Left lung (tissue), 14 donors: ENCODE measurements at places on chromosomes 5 and 9. TPM values are rescaled to one million over a fixed set of nuclear protein-coding genes. Genes with fewer than 3 reads are reported as not detected.

Gene ARSI
- 6.6 TPM for total RNA-seq

Gene TNFSF8
- total RNA-seq: 2.1 TPM

Gene NAIP
- 18.7 TPM for total RNA-seq

Gene IZUMO3
- total RNA-seq: not detected

Gene GABBR2
- total RNA-seq: 0.41 TPM

Gene FAM169A
- total RNA-seq: 0.81 TPM

Gene DAB2
- total RNA-seq: 162 TPM

Gene LCN1
- total RNA-seq: not detected

Gene LURAP1L
- total RNA-seq: 37.7 TPM

Gene FAF2
- 39.1 TPM for total RNA-seq

Gene CCDC183
- 0.44 TPM for total RNA-seq

DNA sequence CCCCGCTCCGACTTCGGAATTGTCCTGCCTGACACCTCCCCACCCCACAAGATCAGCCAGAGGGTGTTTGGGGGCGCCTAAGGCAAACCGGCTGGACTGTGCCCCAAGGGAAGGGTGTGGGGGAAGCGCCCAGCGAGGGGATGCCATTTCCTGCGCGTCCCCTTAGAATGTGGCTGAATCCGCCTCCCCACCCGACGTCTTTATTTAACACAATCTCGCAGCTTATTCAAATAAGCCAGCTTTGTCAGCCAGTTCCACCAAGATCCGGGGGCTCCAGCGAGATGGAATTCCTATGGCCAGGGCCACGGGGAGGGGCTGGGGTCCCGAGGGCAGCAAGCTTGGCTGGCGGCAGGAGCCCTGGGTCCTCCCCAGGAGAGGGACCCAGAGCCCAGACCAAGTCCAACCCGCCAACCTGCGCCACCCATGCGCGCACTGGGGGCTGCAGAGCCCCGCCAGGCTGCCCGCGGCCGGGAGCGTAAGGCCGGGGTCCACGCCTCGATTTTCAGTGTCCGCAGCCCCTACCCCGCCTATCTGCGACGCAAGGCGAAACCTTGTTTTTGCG is 7.4 kb downstream of the IRX4 start:
- H3K36me3 ChIP-seq: no peaks in the 10 kb centered on the region
- no peak overlapping the region for H3K4me3 ChIP-seq
- peaks cover 9% of the 10 kb centered on the region for H3K4me1 ChIP-seq
- H3K27ac ChIP-seq: no peak overlapping the region
- DNase-seq: no peak
- peaks cover 68% of the 10 kb centered on the region for H3K27me3 ChIP-seq

DNA sequence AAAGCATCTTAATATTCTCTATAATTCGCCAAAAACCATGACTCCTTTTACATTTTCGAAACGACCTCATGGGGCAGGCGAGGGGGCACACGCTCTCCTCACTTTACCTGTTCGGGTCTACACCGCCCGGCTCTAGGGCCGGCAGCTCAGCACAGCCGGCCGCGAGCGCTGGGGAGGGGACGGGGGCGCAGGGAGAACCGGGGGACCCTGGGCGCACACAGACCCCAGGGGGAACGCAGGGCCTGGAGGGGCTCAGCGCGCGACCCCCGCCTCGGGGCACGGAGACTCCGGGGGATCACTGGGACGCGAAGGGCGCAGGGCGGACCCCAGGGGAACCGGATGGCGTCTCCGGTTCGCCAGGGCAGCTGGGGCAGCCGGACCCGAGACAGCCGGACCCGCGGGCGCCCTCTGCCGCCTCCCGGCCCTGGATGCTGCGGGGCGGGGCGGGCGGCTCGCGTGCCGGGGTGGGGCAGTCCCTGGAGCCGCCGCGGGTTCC is at the start of gene AHRR:
TSS of gene AHRR (plus strand) at position 485 of the 496 bp plus-strand sequence. CDS start 22,189 bp downstream, outside the sequence.
- H3K4me3 ChIP-seq: peak within 1 kb of the TSS; percentile 56
- peak; percentile 88 for DNase-seq
- H3K4me1 ChIP-seq: peaks cover 15% of the 10 kb centered on the region
- H3K27me3 ChIP-seq: peaks cover 52% of the 10 kb centered on the region
- peaks cover 10% of the 10 kb centered on the region for H3K36me3 ChIP-seq

DNA sequence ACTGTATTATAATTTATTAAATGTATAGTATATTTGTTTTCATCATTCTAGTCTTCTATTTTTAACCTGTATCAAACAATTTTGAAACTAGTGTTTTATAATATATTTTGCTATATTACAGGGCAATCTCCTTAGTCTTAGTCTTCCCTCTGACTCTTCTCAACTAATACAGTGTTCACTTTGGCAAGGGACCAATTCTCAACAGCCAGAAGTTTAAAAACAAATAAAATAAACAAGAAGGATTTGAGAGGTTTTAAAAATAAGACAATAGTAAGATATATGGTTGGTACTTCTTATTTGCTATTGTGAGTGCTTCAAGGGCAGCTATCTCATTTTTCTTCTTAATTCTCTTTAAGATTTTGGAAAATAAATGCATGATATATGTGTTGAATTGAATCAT is 167.2 kb downstream of the RAB3C start:
- no peaks in the 10 kb centered on the region for H3K36me3 ChIP-seq
- DNase-seq: no peak
- H3K4me3 ChIP-seq: no peak overlapping the region
- H3K27me3 ChIP-seq: no peaks in the 10 kb centered on the region

DNA sequence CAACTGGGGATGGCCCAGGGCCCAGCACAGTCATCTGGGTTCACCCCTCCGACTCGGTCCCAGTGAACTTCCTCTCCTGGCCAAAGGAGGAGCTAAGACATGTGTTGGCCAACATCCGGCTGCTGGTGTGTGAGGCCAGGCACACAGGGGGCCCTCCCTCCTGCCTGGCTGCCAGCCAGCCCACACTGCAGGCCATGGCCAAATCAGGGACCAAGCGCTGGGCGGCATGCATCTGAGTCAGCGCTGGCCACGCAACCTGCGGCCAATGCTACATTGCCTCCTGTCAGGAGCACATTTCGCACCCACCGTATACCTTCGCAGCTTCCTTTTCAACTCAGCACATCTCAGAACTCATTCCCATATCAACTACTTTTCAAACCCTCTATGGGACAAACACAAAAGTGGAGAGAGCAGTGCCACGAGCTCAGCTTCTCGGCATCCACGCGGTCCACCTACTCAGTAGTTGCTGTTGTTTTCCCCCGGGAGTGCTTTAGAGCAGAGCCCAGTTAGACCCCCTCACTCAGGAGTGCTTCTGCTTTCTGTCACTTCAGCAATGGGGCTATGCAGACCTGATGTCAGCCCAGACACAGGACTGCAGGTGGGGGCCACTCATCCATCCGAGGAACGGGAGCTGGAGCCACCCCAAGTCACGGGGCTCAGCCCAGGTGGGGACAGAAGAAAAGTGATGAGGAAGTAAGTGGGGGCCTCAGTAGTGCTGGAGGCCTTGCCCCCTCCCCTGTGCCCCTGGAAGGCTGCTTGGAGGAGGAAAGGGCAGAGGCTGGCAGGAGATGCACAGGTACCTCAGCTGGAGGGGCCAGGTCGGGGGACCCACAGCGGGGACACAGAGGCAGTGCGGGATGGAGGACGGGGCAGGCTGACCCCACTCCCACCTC is 13.9 kb downstream of the NINJ1 start:
- no peaks in the 10 kb centered on the region for H3K36me3 ChIP-seq
- H3K4me1 ChIP-seq: peaks cover 82% of the 10 kb centered on the region
- peak overlapping the region; percentile 65 for H3K27ac ChIP-seq

DNA sequence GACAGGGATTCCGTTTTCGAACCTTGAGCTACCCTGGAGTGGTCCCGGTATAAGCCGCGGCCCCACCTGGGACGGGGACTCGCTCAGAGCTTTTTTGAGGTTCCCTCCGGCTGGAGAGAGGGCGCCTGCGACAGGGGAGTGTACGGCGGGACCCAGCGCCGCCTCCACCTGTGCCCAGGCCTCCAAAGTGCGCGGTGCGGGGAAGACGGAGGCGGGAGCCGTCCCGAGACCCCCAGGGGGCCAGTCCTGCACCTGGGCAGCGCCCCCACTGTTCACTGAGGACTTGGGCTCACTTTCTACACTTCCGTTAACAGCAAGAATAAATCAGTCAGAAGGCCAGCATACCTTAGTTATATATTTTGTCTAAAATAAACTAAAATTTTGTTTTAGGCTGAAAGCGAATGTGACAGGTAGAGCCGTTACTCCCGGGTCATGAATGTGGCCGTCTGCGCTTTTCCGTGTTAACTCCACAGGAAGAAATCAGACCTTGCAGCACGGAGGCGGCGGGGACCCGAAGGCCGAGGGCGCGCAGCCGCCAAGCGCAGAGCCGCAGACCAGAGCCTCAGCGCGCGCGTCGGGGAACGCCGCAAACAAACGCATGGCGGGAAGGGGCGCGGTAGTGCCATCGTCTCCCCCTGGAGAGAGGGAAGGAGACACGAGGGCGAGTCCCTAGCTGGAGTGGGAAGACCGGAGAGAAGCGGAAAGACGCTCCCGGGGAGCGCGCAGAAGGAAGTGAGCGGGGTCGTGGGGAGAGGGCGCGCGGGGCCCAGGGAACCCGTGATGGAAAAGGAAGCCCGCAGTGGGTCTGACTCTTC is 14.1 kb downstream of the TRIM7 start:
- H3K36me3 ChIP-seq: no peaks in the 10 kb centered on the region
- no peaks in the 10 kb centered on the region for H3K27me3 ChIP-seq
- H3K27ac ChIP-seq: peak overlapping the region; percentile 94

- H3K4me1 ChIP-seq: no peaks in the 10 kb centered on the region
- H3K4me3 ChIP-seq: peak overlapping the region; percentile 20
- H3K27me3 ChIP-seq: no peaks in the 10 kb centered on the region
- H3K36me3 ChIP-seq: no peaks in the 10 kb centered on the region
Observed at GRCh38 chr5:180313677-180314505, 22.0 kb upstream of the MAPK9 start.

DNA sequence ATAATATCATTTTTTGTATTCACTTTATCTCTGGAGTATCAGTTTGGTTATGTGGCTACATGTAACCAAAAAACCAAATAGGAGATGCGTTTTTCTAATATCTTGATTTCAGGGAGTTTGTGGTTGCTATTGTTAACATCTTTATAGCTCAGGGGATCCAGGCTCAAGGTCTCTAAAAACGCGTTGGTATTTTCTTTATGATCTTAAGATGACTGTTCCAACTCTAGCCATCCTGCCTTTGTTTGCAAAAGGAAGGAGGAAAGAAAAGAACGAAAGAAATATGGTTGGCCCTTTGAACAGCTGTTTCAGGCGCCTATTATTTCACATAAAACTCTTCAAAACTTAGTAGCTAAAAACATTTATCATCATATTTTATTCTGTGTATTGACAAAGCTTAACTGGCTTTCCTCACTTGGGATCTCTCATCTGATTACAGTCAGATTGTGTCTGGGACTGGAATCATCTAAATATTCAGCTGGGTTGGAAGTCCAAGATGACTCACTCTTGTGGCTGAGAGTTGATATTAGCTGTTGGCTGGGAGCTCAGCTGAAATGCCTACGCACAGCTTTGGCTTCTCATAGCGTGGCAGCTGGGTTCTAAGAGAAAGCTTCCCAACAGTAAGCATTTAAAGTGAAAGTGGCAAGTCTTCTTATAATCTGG is 60.1 kb downstream of the FAM174A start:
- peak; percentile 37 for DNase-seq
- no peak overlapping the region for H3K4me3 ChIP-seq
- H3K27me3 ChIP-seq: no peaks in the 10 kb centered on the region
- no peak overlapping the region for H3K27ac ChIP-seq

DNA sequence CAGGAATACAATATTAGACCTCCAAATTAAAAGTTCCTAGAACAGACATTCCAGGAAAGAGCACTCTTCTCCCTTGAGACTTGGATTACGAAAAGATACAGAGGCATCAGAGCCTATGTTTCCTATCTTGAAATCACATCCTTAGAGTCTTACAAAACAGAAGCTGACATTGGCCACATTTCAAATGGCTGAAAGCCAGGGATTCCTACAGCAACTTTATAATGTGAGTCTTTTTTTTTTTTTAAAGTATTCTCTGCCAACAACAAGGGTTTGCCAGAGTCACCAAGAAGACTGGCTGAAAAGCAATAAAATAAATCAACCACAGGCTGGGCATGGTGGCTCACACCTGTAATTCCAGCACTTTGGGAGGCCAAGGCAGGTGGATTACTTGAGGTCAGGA is 63.1 kb downstream of the TRPM6 start:
- no peaks in the 10 kb centered on the region for H3K36me3 ChIP-seq
- DNase-seq: peak; percentile 84
- H3K27me3 ChIP-seq: no peaks in the 10 kb centered on the region
- no peaks in the 10 kb centered on the region for H3K4me1 ChIP-seq
- no peak overlapping the region for H3K27ac ChIP-seq
- no peak overlapping the region for H3K4me3 ChIP-seq

- H3K36me3 ChIP-seq: no peaks in the 10 kb centered on the region
- DNase-seq: no peak
- H3K4me3 ChIP-seq: no peak overlapping the region
- H3K4me1 ChIP-seq: no peaks in the 10 kb centered on the region
Observed at GRCh38 chr5:16411741-16412455, 53.7 kb downstream of the ZNF622 start.

DNA sequence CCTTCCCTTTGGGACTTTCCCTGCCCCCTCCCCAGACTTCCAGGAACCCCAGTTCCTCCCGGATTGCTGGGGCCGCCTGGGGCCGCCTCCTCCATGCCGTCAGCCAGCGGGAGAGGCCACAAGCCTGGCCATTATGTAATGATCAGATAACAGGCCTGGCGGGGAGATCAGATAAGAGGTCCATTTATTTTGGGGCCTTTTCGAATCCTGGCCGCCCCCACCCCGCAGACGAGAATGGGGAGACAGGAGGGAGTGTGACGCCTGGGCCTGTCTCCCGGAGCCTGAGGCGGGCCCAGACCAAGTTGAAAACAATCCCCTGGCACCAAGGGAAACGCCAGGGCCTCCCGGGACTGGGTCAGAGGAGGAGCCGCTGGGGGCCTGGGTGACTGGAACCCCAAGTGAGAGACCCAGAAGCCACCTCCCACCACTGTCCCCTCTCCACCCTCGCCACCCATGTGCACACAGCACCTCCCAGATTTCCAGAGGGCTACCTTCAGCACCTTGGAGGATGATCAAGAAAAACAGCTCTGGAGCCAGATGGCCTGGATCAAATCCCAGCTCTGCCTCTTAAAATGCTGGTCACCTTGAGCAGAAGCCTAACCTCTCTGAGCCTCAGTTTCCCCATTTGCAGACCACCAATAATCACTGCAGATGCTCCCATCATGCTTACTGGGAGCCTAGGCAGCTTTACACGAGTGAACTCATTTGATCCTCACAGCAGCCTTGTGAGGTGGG is 7.8 kb downstream of the ENG start:
- H3K36me3 ChIP-seq: peaks cover 50% of the 10 kb centered on the region
- DNase-seq: no peak
- no peaks in the 10 kb centered on the region for H3K27me3 ChIP-seq
- peak overlapping the region; percentile 76 for H3K27ac ChIP-seq

DNA sequence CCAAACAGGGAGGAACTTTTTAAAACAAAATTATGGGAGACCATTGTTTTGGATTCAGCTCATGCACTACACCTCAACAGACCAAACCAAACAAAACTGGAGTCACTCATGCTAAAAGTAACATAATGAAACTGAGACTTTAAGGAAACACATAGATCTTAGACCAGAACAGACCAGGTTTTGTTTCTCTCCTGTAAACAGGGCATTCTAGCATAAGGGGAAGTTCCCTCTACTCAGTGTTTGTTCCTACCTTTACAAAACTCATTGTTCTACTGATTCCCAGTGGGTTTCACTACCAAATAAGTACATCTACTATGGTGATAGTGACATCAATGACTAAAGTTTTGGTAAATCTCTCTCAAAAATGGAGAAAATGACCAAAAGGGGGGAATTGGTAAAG is 1103.6 kb upstream of the EDIL3 start:
- H3K4me3 ChIP-seq: no peak overlapping the region
- DNase-seq: no peak
- no peaks in the 10 kb centered on the region for H3K36me3 ChIP-seq
- no peaks in the 10 kb centered on the region for H3K4me1 ChIP-seq
- no peaks in the 10 kb centered on the region for H3K27me3 ChIP-seq

- H3K4me1 ChIP-seq: no peaks in the 10 kb centered on the region
- DNase-seq: no peak
- no peak overlapping the region for H3K4me3 ChIP-seq
- H3K36me3 ChIP-seq: no peaks in the 10 kb centered on the region
Observed at GRCh38 chr5:15680455-15680854, 180.5 kb downstream of the FBXL7 start.
